Stimulated activated CD8-positive, alpha-beta memory T cell treated with anti-CD3 and anti-CD28 coated beads, Interleukin-7, amount 100 ng/mL, for 4 hours (primary cell): ENCODE measurements at places on chromosomes 2 and 18.

DNA sequence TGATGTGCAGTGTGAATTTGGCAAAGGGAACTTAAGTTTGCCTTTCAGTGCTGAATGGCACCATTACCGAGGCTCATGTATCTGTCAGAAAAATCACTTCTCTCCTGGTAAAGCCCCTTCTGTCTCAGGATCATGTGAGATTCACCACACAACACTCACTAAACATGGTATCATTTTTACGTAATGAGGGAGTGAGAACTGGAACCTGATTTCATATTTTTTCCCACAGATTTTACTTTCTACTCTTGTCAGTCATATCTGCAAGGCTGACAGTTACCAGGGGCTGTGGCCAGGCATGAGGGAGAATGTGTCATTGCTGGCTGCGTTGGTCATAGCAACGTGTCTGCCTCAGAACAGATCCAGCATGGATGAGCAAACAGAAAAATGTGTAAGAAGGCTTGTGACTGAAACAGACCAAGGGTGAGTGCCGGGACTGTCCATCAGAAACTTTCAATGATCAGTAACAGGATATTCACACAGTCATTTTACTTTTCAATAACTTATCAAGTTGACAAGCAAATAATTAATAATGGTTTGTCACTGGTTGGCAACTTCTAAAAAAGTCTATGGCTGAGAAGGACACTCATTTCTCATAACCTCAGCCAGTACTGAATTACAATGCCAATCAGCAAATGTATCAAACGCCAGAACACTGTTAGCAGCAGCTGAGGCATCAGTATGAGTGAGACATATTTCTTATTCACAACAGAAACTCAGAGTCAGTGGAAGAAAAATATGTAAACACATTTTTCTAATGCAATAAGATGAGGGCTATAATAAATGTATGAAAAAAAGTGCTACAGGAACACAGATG lies 100.5 kb downstream of the CDC42EP3 start:
- DNase-seq, result no peak

DNA sequence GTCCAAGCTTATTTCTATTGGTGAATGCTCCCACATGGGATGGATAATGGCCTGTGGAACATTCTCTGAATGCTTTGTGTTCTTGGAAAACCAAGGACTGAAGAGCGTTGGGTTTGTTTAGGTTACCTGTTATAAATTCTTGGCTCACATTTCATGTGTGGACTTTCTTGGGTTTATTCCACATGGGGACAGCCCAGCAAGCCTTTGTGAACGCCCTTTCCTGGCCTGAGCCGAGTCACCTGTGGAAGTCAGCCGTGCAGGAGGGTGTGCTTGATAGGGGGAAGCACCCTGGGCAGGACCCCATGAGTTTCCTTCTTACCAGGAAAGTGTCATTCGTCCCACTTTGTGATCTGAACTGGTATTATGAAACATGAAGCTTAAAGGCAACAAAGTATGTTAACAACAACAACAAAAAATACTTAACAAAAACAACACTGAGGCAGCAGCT lies 4.1 kb downstream of the RAB31 start:
- no peak for DNase-seq

DNA sequence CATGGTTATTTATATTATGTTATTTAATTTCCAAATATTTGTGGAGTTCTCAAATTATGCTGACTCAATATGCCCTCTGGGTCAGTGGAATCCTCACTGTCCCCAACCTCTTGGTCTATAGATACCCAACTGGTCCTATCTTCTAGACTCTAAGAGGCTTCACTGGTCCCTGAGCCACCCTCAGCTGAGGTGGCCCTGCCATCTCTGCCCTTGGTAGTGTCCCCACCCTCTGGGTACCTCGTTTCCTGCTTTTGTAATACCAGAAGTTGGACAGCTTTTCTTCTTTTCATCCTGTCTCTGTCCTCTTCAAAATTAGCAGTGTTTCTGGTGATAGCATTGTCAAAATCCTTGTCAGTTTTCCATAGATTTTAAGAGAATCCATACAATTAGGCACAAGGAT lies 11.9 kb downstream of the ZSCAN30 start:
- no peak for DNase-seq

DNA sequence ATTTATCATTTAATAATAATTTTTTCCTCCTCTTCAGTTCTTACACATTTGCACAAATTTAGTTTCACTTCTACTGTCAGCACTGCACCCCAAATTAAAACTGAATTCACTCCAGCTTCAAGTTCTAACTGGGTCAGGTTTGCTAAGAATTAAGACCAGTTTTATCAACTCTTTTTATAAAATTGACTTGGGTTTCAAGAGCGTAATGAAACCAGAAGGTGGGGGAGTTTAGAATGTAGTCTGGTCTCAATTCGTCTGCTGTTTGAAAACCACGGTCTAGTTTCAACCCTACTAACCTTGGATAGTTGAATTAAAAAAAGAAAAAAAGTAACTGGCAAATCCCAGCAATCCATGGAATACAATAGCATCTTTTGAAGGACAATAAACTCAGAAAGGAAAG lies 14.3 kb upstream of the CTLA4 start:
- no peak for DNase-seq

DNA sequence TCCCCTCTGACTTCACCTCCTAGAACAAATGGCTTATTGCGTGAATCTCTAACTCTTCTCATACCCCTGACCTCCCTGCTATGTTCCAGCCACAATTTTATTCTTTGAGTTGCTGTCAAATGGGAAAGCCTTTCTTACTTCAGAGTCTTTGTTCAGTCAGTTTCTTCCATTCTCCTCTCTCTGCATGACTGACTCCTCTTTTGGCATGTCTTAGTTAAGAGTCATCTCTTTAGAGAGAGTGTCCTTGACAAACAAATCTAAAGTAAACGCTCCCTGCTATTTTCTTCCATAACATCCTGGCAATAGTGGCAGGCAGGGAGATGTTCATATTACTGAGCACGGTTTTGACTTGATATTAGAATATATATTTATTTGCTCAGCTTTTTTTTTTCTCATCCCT lies 170.7 kb upstream of the ERBB4 start:
- no peak for DNase-seq

DNA sequence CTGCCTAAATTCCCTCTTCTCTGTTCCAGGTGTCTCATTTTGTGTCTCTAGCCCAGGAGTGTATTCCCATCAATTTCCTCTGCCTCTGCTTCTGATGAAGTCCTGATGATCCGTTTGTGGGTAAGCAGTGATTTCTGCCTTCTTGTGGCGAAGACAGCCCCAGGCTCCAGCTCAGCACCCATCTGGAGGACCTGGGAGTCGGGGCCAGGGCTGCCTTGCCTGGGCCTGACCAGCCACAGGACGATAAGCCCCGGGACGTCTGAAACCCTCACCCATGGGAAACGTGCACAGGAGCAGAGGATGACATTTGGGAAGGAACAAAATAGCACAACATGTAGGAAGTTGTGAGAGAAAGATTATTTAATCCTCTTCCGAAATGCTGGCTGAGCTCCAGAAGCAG lies 206.9 kb downstream of the FBXO15 start:
- no peak for DNase-seq

DNA sequence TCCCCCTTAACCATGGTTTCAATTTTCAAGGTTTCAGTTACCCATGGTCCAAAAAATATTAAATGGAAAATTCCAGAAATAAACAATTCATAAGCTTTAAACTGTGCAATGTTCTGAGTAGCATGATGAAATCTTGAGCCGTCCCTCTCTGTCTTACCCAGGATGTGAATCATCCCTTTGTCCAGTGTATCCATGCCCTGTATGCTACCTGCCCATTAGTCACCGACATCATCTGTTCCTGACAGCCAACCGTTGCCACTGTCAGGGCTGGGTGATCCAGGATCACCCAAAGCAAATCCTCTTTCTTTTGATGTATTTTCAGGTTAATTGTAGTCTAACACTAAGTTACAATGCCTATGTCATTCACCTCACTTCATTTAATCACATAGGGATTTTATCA lies 15.7 kb upstream of the OLA1 start:
- DNase-seq, result no peak
